ENCODE measurements at places on chromosomes 7 and 10.

DNA sequence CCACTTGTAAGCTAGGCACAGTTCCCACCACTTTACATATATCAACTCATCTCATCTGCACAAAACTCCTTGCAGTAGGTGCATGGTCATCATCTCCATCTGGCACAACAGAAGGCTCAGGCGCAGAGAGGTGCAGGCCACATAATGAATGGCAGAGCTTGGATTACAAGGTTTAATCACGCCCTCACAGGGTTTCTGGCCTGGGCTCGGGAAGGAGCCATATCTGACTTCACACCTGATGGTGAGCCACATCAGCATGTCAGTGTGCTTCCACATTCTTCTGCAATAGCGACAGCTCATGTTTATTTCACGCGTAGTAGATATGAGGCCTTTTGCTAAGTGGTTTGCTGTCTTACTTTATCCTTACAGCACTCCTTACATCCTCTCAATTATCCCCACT is 650.2 kb downstream of the INHBA start:
- no peak for DNase-seq

DNA sequence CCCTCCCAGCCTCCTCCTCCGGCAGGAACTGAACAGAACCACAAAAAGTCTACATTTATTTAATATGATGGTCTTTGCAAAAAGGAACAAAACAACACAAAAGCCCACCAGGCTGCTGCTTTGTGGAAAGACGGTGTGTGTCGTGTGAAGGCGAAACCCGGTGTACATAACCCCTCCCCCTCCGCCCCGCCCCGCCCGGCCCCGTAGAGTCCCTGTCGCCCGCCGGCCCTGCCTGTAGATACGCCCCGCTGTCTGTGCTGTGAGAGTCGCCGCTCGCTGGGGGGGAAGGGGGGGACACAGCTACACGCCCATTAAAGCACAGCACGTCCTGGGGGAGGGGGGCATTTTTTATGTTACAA is 83.3 kb downstream of the PAX2 start:
- DNase-seq: no peak

GRCh38 chr7:11437994-11438393 is 394.0 kb downstream of the THSD7A start:
- DNase-seq: no peak

GRCh38 chr7:17844514-17845196 is 95.6 kb downstream of the SNX13 start:
- no peak for DNase-seq

GRCh38 chr7:5559576-5560240 is 136.1 kb upstream of the TNRC18 start:
- peak; percentile 25 for DNase-seq

DNA sequence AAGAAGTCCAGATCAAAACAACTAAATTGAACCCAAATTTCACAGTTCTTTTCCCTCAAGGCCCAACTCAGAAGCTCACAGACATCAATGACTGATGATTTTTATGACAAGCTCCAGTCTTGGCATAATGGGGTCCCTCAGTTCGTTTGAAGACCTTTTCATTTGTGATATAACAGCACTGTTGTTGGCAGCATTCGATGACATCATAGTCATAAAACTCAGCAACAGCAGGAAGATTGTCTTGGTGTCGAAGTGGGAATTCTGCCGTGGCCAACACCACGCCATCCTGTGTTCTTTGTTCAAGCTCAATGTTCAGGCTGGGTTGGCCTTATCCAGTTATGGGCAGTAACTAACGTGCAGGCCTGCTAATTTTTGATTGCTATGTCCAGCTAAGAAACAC is 261.7 kb downstream of the C7orf25 start:
- DNase-seq: no peak

DNA sequence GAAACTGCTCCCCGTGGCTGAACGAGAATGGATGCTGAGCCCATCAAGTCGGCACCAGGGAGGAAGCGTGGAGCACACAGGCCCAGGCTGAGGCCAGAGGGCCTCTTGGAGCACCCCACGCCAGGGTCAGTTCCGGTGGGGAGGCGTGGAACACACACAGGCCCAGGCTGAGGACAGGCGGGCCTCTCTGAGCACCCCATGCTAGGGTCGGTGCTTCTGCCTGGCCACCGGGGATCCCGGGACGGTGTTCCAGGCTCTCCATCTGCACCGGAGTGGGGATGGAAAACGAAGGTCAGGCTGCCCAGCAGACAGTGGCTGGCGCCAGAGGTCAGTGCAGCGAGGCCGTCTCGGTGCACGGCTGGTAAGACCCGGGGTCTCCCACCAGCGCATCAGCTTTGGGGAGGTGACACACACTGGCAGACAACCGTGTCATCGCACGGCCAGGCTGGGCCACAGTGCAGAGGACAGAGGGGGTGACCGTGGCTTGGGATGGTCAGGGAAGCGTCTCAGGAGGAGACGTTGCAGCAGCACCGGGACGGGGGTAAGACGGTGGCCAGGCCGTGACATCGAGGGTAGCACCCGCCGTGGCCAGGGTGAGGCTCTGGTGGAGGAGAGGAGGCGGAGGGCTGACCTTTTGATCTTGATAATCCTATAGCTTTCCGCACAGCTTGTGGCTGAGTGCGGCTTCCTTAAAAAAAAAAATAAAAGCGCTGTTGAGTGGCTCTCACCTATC is 203.9 kb downstream of the ELFN1 start:
- no peak for DNase-seq

DNA sequence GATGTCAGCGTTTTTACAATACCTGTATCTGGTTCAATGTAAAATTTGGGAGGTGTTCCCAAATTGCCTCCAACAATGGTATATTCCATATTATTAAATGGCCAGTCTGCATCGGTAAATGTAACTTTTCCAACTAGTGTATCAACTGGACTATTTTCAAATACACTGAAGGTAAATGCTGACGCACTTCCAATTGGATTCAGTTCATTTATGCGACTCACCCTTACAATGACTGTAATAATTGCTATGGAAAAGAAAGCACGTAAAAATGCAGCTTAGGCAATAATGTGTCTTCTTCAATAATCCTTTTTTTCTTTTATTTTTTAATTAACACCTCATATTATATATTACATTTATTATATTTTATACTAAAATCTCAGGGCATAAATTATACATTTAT is 209.1 kb downstream of the HGF start:
- no peak for DNase-seq

- no peak for DNase-seq
Observed at GRCh38 chr7:75916685-75917634, 2.0 kb downstream of the POR start.

- no peak for DNase-seq
Observed at GRCh38 chr7:36006636-36007229, 146.3 kb upstream of the EEPD1 start.

GRCh38 chr7:2711895-2712675 is 24.1 kb downstream of the AMZ1 start:
- no peak for DNase-seq

DNA sequence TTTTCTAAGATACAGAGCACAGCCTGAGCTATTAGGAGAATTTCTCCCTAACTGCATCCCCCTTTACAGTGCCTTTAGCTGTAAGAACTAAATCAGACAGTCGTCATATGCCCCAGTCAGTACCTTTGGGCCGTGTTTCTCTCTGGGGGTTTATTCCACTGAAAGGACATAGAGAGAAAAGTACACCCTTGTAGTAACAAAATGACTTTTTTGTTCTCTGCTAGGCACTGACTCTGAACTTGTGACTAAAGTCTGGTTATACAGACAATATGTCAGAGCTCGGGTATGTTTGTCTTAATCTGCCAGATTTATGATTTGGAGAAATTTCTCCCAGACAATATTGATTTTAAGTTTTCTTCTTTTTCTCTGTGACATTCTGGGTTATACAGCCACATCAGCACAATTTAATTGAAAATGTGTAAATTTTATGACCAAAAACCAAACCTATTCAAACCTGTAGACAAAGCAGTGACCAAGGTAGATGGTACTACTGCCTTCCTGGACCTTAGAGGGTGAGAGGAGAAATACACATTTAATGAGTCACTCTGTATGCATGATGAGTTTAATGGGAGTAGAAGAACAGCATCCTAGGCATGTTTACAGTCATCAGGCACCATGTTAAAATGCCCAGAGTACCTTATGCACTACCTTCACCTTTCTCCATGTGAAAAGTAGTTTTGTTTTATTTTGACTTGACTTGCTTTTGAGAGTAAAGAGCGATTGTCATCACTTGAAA is 156.1 kb upstream of the PLXDC2 start:
- no peak for DNase-seq

DNA sequence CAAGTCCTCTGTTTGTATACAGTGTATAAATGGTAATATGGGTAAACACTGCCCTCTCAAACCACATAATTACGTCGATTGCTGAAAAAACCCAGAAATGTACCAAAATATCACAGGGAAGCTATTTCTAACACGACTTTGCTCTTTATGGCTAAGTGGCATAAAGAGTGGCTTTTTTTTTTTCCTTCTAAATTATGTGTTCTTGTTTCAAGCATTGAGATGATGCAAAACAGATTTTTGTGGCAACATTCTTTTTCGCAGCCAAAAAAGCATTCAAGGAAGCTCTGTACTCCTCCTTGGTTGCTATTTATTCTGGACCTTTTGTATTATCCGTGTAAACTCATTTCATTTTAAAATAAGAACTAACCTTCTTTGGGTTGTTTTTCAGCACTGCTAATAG is 138.9 kb downstream of the VTI1A start:
- no peak for DNase-seq

GRCh38 chr10:17527514-17528146 is 73.2 kb upstream of the ST8SIA6 start:
- no peak for DNase-seq

- no peak for DNase-seq
Observed at GRCh38 chr7:130669085-130669700, 645 bp upstream of the COPG2 start.

DNA sequence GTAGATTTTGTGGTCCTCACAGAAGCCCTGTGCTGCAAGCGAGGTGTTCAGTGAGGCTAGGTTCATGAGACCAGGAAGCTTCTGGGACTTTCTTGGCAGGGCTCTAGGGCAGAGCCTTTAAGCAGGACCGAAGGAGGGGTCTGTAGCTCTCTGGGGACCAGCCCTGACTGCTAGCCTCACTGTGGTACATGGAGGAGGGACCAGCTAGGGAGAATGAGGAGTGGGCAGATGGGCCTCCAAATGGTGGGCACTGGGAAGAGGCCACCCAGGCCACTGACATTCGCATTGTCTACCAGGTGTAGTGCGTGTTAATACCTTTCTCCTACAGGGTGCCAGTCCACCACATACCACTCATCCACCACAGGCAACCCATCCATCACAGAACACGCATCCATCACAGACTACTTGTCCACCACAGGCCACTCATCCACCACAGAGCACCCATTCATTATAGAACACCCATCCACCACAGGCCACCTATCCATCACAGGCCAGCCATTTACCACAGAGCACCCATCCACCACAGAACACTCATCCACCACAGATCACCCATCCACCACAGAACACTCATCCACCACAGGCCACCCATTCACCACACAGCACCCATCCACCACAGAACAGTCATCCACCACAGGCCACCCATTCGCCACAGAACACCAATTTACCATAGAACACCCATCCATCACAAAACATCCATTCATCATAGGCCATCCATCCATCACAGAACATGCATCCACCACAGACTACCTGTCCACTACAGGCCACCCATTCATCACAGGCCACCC is 31.6 kb upstream of the ZNF488 start:
- DNase-seq: no peak

GRCh38 chr7:146639291-146639690 is 522.7 kb downstream of the CNTNAP2 start:
- DNase-seq: no peak

DNA sequence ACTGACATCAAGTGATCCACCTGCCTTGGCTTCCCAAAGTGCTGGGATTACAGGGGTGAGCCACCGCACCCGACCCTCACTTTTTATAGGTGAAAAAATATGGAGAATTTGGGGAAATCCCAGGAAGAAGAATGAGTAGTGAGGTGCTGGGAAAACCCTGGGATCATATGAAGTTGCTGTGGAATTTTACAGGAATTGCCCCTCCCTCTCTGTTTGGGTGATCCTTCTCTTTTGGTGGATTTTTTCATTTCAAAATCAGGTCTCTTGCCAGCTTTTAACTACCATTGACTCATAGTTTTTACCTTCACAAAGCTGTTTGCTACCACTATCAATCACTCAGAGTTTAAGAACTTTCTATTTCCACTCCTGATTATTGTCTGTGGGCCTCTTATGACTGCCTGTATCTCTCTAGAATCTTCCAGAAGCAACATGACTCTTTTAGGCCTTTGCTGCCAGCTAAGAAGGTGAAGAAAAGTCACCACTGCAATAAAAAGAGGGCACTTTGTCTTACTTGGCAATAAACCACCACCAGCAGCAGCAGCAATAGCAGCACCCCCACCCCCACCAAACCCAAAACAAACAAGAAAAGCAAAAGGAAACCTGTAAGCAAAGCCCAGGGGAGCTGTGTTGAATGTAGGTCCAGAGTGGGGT is 4.0 kb upstream of the GIMAP8 start:
- DNase-seq: no peak

DNA sequence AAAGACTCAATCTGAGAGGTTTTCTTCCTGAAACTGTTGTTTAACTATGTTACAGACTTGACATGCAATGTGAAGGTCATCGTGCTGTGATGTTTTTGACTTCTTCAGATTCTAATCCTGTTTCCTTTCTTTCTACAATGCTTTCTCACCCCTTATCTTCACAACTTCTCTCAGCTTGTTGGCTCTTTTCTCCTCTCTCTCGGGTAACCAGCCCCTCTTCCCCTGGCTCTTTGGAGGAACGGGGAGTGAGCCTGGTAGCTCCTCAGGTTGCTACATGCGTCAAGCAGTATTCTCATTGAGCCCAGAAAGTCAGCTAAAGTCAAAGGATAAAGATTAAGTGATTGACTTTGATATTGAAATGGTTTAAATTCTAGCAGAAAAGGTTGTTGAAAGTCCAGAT is 40.1 kb downstream of the SEC23IP start:
- DNase-seq: no peak

DNA sequence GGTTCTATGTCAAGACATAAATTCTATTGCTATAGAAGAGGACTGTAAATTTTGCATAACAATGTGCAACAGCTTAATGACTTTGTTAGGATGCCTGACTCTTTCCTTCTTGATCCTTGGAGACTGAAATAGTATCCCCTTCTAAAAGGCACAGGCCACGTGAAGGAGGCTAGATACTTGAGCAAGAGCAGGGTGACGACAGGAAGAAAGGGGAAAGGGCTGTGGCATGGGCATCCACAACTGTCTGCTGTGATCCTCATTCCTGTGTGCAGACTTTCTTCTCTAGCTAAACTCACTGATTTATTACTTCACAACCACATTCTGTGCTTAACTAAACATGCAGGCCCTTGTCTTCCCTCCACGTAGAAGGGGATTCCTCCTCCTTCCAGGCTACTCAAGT is 1111.8 kb upstream of the C7orf33 start:
- no peak for DNase-seq

- DNase-seq: no peak
Observed at GRCh38 chr7:51138123-51139085, 178.2 kb downstream of the COBL start.

GRCh38 chr10:63206997-63207811 is 74.1 kb downstream of the NRBF2 start:
- peak; percentile 53 for DNase-seq
